Activated CD4-positive, CD25-positive, alpha-beta regulatory T cell treated with anti-CD3 and anti-CD28 coated beads, Interleukin-2, amount 50 U/mL, for 24 hours (primary cell): ENCODE measurements at places on chromosomes 4 and X.

GRCh38 chr4:87977521-87978278 lies 2.2 kb downstream of the SPP1 start:
- no peak for ATAC-seq

DNA sequence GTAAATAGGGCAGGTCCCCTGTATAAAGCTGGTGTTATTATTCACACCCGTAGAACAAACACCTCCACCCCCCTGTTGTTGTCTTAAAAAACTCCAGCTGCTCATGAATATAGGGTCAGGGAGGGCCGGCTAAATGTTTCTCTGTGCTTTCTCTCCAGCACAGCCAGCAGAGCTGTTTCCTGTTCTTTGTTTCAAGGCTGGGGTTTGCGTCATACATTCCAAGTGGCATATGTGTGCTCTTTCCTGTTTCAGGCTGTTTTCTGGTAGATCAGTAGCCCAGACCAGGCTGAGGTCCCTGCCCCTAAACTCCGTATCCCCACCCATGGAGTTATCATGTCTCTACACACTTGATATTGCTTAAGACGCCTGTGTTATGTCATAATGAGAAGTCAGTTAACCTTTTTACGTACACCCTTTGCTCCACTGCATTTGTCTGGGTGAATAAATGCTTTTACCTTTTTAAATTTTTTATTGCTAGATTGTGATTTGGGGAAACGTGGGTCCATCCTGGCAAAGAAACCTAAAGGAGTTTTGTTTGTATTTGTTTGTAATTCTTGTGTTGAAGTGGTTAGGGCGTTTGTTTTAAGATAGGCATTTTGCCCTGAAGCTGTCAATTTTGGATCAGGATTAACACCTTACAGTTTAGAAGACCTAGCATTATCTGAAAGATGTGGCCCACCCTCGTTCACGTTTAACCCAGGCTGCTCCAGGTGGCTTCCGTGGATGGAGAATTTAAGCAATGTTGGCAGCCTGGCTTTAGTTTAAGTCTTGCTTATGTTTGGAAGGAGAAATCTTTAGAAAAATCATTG lies 3.3 kb downstream of the KLF3 start:
- peak; percentile 7 for ATAC-seq

DNA sequence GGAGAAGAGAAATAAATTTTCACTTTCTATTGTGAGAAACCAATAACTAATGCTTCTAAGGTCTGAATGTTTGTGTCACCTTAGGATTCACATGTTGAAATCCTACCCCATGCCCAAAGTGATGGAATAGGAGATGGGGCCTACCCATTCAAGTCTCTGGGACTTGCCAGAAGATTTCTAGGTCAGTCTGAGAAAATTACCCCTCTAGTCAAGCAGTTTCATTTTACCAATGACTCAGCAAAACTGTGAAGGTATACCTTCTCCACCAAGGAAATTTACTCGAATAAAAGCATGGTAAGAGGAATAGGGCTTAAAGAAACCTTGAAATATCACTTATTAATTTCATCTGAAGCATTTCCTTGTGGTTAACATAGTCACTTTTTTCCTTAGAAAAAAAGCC lies 23.5 kb upstream of the PAPSS1 start:
- ATAC-seq, result no peak

DNA sequence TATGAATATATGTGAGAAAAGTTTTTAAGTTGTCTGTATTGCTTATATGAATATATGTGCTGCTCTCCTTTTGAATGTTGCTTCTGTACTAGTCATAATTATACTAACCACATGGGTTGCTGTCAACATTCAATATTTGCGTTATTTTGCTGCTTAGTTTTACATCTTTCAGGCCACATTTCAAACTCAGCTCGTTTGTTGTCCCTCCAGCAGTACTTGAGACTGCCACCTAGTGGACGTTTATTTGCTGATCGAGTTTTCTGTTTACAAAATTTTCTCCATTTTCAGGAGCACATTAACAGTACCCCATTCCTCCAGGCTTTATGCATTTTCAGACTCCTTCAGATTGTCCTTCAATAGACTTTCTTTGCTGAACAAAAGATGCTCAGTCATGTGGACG lies 75.8 kb downstream of the NUDT11 start:
- ATAC-seq, result peak; percentile 27

DNA sequence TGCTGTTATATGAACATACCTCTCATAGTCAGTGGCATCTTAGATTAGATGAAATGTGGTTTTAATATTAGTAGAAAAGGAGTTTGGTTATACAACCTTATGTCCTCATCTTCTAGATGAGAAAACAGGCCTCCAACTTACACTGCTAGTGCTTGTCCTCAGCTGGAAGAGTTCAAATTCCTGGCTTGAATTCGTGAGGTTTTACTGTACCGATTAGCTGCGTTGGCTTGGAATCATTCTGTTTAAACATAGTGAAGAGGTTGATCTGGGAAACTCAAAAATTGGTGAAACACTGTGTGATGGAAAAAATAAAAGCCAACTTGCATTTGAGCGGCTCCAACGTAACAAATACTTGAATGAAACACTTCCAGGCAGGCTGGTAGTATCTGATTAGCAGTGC lies 81.0 kb downstream of the LNX1 start:
- no peak for ATAC-seq

GRCh38 chr4:54050214-54050904 lies 14.0 kb downstream of the CHIC2 start:
- no peak for ATAC-seq

DNA sequence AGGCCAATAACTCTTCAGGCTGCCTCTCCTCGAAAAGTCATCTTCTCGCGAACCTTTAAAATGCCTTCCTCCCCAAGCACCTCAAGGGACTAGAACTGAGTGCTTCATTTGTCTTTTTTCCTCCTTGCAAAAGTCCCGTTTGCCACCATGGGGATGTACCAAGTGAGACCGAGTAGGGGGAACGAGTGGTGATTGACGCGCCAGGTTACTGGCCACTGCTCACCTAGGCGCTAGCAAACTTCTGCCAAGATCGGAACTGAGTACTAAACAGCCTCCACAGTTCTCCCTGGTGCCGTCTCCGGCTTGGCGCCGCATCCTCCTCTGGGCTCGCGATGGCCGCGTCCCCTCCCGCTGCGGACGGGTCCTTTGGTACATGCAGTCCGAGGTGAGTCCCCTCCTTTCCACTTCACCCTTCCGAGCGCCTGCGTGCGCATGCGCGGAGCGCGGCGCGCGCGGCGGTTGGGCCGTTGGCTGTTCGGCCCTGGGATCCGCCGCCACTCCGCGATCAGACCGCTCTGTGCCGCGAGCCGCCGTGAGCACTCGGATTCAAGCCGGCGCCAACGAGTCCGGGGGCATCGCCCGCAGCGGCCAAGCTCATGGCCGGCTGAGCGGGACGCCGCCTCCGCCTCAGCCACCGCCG lies at the start of gene CDK16:
Gene CDK16, plus strand, starts transcription at position 402 of the 640 bp plus-strand sequence. CDS start 4,877 bp downstream, outside the sequence.
- peak; percentile 44 for ATAC-seq
